ENCODE measurements at places on chromosomes 16 and 17. TPM values are rescaled to one million over a fixed set of nuclear protein-coding genes. Genes with fewer than 3 reads are reported as not detected.

Gene MEFV
- 0.15 TPM for total RNA-seq

Gene CCR7
- total RNA-seq, result 43.3 TPM

Gene SSTR5
- not detected for total RNA-seq

Gene TPSG1
- total RNA-seq, result not detected

Gene CUEDC1
- 0.25 TPM for total RNA-seq

Gene HSD17B1
- 0.76 TPM for total RNA-seq

Gene HEXD
- total RNA-seq, result 60.6 TPM

Gene PYDC1
- not detected for total RNA-seq

Gene VAC14
- 28.0 TPM for total RNA-seq

Gene ITGAL
- total RNA-seq, result 583 TPM

Gene CDH8
- total RNA-seq, result not detected
